ENCODE measurements at places on chromosomes 7 and 10.

GRCh38 chr7:90869335-90869734, 273.2 kb downstream of the CDK14 start:
- peak; percentile 24 for DNase-seq

- no peak for DNase-seq
These were observed 155.6 kb downstream of the PKD1L1 start for GRCh38 chr7:47792521-47793121.

GRCh38 chr10:17984056-17984455, 32.3 kb downstream of the SLC39A12 start:
- peak; percentile 21 for DNase-seq

DNA sequence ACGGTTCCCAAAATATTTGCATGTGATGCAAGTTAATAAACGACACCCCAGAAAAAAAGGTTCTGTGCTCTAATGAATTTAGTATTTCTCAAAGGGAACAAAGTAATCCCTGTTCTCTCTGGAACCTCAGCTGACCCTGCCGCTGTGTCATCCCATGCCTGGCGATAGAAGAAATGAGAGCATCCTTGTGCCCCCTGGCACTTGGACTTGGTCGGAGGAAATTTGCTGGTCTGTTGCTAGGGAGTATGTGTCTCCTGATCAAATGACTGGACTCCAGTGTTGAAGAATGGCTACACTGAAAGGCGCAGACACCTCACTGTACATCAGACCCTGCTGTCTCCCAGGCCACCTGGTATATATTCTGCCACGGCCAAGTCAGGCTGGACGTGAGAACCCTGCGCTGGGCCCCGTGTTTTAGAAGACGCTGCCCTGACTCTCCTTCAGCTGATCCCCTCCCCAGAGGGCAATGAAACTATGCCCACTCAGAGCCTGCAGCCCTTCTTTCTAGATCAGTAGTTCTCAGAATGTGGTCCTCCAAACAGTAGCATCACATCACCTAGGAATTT, 67.2 kb downstream of the THNSL1 start:
- DNase-seq: no peak

DNA sequence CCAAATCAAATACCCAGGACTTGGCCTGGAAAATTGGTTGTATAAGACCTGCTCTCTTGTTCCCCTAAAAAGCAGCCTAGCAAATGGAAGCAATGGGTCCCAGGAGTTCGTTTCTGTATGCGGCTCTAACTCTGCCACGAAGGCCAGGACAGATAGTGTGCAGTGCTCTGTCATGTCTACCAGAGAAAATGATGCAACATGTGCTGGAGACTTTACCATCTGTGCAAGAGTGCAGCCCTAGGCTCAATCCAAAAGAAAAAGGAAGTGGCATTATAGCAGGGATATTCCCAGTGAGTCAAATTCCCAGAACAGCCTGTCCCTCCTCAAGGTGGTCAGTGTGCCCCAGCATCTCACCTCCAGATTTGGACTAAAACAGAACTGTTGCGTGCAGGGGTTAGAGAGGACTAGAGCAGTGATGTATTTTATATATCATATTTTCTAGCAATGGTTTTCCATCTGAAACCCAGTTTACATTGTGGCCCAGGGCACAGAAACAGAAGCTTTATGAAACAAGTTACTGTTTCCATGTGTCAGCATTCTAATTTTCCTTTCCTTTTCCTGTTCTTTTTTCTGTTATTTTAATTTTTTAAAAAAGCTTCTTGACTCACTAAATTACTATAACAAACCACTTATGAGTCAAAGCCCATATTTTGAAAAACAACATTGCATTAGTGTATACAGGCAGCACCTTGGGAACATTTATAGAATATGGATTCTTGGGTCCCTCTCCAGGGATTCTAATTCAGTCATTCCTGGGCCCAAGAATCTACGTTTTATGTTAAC, 311.2 kb downstream of the RNLS start:
- DNase-seq: peak; percentile 16

- DNase-seq: peak; percentile 68
These were observed 39.3 kb downstream of the FAS start for GRCh38 chr10:89029785-89030437.

GRCh38 chr10:129839285-129840195, 124.5 kb downstream of the EBF3 start:
- no peak for DNase-seq

- no peak for DNase-seq
These were observed 2.2 kb upstream of the DLX5 start for GRCh38 chr7:97026715-97027426.

DNA sequence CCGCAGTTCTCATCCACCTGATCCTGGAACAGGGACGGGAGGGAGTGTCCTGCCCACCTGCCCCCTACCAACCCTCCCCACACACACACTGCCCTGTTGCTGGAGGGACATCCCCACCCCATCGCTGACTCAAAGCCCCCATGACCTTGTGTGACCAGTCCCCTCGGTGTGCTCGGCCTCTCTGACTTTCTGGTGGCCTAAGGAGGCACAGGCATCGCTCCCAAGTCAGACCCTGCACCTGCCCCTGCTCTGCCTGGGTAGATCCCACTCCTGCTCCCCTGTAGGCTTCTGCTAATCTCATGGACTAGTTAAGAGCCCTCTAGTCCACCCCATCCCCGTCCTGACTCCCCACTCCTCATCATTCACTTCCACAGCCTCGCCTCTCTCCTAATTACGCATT, 58.8 kb upstream of the DOCK1 start:
- no peak for DNase-seq

GRCh38 chr10:86245015-86245394, 121.6 kb downstream of the GRID1 start:
- DNase-seq: no peak

GRCh38 chr7:103387242-103387641, 39.8 kb downstream of the PSMC2 start:
- no peak for DNase-seq

GRCh38 chr10:5723692-5724091, 39.1 kb downstream of the TASOR2 start:
- DNase-seq: no peak

DNA sequence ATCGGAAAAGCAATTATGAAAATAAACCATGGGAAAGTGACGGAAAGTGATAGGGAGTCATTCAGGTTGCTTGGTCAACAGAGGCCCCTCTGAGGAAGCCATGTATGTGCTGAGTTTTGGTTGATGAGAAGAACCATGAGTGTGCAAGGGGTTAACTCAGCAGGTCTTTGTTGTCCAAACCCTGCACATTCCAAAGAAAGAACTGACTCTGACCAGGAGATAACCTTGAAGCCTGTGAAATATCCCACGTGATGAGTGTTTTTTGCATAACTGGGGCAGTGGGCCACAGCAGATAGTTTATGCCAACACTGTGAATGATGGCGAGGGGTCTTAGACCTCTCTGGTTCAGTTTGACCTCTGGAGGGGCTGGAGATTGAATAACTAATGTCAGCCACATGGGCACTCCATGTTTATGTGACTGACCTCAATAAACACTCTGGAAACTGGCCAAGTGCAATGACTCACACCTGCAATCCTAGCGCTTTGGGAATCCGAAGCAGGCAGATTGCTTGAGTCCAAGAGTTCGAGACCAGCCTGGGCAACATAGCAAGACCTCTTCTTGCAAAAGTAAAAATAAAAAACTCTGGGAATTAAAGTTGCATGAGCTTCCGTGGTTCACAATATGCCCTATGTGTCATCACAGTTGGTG, 154.0 kb upstream of the FOXK1 start:
- no peak for DNase-seq

- DNase-seq: peak; percentile 2
These were observed 420.4 kb upstream of the ZMIZ1 start for GRCh38 chr10:78648256-78648860.

DNA sequence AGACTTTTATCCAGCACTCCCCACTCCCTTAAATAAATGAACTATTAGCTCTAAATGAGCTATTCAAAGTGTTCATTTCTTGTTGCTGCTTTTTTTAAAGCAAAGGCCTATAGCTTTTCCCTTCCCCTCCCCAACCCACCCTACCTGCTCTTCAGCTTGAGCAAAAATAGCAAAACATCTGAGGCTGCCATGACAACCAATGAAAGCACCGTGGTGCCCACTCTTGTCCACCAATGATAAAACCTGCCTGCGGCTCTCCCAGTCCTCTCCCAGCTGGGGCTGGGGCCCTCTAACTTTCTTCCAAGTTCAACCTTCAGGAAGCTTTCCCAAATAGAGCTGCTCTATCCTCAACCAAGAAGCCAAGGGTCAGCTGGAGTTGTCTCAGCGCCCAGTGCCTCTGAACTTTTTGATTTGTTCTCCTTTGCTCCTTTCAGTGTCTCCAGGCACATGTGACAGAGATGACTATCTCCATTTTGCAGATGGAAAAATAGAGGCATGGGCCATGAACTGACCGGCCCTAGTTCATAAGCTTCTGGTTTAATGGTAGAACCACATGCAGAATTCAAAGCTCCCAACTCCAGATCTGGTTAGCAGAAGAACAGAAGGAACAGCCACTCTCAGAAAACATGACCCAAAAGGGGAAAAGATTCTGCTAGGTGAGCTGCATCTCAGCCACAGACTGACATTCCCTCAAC, 47.7 kb downstream of the PIK3AP1 start:
- no peak for DNase-seq

GRCh38 chr10:75994357-75995040, 563.1 kb downstream of the LRMDA start:
- no peak for DNase-seq

GRCh38 chr7:157271315-157271990, 65.4 kb upstream of the DNAJB6 start:
- DNase-seq: no peak

DNA sequence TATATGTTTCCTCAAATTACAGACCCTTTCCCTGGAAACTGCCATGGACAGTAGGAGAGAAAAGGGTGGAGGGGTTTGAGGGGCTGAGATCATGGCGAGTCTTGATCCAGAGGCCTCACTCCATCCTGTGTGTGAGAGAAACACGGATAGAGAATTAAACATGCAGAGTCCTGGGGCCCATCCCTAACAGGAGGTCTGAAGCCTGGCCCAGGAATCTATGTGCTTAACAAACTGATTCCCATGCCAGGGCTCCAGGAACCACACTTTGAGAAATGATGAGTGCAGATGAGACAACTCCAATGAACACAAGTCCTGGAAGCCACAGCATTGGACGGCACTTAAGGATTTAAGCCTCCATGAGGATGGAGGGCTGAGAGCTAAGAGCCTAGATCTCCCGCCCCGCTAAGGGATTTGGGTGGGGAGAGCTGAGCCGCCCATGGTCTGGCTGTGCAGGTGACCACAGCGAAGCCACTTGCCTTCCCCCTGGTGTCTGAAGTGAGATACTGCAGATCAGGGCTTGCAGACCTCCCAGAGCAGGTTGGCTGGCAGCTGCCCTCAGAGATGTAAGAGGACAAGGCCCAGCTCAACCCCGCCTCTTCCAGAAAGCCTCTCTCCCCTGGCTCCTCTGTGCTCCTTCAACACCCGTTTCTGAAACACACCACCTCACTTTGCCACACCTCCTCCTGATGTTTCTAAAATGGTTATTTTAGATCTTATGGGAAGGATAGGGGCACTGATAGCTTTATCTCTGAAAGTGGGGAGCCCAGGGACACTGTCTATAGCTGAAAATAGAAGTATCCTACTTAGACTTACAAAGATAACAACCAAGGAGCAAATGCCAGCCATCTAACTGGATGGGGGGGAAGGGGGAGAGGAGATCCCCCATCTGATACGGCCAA, 24.8 kb upstream of the EIF5AL1 start:
- DNase-seq: no peak

DNA sequence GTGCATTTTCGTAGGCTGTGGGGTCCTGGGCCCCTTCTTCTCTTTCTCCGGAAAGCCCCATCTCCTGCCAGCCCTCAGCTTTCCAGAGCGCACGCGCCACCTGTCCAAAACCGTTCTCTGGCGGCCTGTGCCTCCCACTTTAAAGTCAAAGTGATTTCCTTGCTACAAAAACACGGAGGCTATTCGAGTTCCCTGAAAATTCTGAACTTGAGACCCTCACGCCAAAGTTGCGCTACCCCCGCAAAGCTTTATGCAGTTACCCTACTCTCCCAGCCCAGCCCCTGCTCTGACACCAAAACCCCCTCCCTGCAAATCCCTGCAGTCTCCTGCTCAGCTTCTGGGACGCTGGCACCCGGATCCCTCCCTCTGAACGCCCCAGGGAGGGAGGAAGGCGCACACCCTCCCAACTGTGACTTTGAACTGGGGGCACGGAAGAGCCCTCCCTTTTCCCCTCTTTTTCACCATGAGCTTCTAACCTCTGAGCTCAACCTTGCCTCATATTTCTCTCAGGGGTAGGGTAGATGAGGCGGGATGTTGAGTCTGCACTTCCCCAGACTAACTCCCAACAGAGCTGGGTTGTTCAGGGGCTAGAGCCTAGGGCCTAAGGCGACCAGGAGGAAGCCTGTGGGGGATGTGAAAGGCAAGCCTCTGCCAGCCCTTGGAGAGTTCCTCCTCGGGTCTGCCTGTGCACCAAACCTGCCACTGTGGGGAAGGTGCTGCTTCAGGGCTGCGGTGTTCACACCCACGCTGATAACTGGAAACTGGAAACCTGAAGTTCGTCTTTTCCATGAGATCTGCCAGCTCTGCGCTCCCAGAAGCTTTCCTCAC, 2.7 kb upstream of the PAX4 start:
- DNase-seq: no peak

DNA sequence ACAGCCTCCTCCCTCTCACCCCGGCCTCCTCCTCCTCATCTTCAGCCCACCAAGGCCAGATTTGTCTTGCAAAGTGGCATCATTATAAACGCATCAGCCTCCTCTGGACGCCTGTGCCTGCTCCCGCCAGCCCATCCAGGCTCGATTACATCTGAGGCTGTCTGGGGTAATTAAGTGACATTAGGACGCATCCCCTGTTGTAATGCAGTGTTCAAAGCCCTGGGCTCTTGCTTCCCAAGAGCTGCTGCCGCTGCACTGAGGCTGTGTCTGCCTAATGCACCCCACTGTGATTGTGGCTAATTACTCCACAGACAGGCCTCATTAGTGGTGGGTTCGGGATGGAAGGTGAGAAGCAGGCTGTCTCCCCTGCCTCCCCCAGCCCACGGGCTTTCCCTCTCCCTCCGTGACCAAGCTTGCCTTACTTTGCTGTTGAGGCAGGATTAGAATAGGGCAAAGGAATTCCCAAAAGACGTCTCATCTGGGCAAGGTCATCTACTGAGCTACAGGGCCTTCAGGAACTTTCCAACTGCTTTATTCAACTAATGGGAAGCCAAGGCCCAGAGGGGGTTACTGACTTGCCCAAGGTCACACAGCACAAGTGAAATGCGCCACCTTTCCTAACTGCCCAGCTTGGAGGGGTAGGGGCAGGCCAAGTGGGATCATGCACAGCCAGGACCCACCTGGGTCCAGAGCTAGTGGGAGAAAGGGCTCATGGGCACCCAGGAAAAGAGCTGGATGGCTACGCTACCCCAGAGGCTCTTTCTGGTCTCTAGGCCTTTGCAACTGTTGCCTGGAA, 66.2 kb upstream of the PCBD1 start:
- no peak for DNase-seq

GRCh38 chr10:101789686-101790085, 6.4 kb upstream of the NPM3 start:
- no peak for DNase-seq
